ENCODE measurements at places on chromosomes 2 and 18.
A peak's percentile ranks its signal among the peaks of the same experiment; 100 is the strongest.

DNA sequence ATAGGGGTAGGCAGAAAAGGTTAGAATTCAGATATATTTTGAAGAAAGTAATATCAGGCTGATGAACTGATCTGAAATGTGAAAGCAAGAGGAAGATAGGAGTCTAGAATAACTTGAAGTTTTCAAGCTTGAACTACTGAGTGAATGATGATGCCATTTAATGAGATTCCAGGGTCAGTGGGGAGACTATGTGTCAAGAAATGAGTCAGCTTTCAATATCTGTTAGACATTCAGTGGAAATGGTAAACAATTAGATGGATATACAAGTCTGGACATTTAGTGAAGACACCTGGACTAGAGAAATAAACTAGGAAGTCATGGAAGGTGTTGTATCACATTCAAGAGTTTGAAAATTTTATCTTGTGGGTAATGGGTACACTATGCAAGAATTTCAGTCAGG is 326.9 kb downstream of the FSIP2 start:
- DNase-seq: no peak

GRCh38 chr18:44802508-44802907 is 121.8 kb downstream of the SETBP1 start:
- no peak for DNase-seq

GRCh38 chr18:76801567-76802505 is 20.5 kb upstream of the ZNF236 start:
- DNase-seq: peak; percentile 64

GRCh38 chr2:164498836-164499235 is 122.4 kb downstream of the GRB14 start:
- no peak for DNase-seq

DNA sequence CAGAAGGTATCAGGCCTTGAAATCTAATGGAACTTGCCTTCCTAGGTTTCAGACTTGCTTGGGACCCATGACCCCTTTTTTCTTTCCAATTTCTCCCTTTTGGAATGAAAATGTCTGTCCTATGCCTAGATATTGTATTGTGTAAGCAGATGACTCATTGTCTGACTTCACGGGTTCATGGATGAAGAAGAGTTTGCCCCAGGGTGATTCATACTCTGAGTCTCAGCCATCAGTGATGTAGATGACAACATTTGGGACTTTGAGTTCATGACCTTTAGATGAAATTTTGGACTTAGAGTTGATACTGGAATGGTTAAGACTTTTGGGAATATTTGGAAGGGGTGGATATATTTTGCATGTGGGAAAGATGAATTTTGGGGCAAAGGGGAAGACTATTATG is 11.2 kb upstream of the SCYGR5 start:
- no peak for DNase-seq

GRCh38 chr2:168528469-168528868 is 72.4 kb downstream of the CERS6 start:
- DNase-seq: no peak

GRCh38 chr2:218081063-218081462 is 12.0 kb downstream of the RUFY4 start:
- no peak for DNase-seq

DNA sequence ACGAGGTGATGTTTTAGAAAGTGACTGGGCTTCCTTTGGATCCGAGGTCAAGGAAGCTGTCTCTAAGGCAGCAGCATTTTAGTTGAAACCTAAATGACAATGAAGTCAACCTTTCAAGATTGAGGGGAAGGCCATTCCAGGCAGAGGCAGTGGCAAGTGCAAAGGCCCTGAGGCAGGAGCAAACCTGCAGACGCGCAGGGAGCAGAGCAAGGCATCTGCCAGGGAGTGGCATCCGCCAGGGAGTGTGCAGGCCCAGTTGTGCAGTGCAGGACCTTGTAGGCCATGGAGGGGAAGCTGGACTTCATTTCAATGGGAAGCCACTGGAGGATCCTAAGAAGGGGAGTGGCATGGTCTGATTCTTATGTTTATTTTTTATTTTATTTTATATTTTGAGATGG is 154.7 kb upstream of the SIX3 start:
- DNase-seq: no peak

- DNase-seq: no peak
Observed at GRCh38 chr2:164808776-164809175, 32.8 kb downstream of the COBLL1 start.

DNA sequence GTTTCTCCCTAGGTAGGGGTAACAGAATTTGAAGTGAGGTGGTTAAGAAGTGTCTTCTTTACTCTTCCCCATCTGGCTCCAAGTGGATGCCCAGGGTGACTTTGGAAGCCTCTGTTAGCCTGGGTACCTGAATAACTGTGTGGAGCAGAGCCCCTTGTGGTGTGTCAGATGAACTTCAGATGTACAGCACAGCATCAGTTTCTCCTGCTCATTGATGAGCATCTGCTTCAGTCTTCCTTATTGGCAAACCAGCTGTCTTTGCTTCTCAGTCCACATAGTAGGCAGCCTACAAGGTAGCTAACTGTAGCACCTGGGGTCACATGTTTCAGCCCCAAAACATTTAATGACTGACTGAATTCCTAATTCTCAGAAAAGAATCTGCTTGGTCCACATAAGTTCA is 56.2 kb upstream of the ATP8B1 start:
- no peak for DNase-seq

DNA sequence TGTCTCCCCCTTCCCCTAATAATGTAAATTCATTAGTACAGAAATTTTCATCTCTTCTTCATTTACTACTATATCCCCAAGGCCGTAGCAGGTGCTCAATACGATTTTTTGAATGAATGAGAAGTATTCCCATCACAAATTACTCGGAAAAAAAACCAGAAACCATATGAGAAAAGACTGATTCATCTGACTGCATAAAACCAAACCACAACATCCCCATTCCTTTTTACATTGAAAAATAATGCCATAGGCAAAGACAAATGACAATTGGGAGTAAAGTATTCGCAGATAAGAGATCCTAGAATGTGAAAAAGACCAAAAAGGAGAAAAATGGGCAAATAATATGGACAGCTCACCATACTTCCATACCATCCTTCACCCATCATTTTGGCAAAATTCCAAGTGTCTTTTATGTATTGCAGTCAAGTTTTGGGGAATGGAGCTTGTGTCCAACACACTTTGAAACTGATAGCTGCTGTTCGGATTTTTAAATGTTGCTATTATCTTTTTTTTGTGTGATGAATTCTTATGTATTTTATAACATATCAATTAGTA is 1.5 kb downstream of the ZC3H8 start:
- no peak for DNase-seq

All from activated B cell treated with CpG ODN at 0.5 μM for 24 hours (primary cell).